ENCODE measurements at places on chromosomes 2 and 18. TPM values are rescaled to one million over a fixed set of nuclear protein-coding genes. Genes with fewer than 3 reads are reported as not detected.
A peak's percentile ranks its signal among the peaks of the same experiment; 100 is the strongest.

BCL2L11 gene
- 13.9 TPM for total RNA-seq

- ATAC-seq = no peak
Observed at GRCh38 chr2:26711457-26712161, 19.1 kb downstream of the KCNK3 start.

- ATAC-seq = no peak
Observed at GRCh38 chr2:164644036-164644700, 22.9 kb upstream of the GRB14 start.

DNA sequence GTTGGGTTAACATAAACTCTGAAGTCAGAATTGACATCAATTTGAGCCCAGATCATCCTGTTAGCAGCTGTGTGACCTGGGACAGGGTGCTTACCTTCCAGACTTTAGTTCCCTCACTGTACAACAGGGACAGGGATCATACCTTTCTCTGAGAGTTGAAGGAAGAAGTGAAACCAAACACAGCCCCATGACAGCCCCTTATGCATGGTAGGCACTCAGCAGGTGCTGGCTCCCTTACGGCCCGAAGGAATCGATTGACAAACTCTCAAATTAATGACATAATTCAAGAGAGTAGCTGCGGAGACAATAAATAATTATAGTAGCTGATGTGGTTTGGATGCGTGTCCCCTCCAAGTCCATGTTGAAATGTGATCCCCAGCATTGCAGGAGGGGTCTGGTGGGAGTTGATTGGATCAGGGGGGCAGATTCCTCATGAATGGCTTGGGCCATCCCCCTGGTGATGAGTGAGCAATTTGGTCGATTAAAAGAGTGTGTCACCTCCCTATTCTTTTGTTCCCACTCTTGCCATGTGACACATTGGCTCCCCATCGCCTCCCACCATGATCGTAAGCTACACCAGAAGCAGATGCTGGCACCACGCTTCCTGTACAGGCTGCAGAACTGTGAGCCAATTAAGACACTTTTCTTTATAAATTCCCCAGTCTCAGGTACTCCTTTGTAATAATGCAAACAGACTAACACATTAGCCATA, 72.4 kb downstream of the ODC1 start:
- ATAC-seq = peak; percentile 71

GLB1L gene
- 6.0 TPM for total RNA-seq

DNA sequence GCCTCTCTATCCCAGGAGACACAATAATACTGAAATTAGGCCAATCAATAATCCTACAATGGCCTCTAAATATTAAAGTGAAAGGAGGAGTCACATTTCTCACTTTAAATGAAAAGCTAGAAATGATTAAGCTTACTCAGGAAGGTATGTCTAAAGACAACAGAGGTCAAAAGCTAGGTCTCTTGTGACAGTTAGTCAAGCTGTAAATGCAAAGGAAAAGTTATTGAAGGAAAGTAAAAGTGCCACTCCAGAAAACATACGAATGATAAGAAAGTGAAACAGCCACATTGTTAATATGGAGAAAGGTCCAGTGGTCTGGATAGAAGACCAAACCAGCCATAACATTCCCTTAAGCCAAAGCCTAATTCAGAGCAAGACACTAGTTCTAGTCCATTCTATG, 9.5 kb downstream of the SESTD1 start:
- ATAC-seq = no peak

DNA sequence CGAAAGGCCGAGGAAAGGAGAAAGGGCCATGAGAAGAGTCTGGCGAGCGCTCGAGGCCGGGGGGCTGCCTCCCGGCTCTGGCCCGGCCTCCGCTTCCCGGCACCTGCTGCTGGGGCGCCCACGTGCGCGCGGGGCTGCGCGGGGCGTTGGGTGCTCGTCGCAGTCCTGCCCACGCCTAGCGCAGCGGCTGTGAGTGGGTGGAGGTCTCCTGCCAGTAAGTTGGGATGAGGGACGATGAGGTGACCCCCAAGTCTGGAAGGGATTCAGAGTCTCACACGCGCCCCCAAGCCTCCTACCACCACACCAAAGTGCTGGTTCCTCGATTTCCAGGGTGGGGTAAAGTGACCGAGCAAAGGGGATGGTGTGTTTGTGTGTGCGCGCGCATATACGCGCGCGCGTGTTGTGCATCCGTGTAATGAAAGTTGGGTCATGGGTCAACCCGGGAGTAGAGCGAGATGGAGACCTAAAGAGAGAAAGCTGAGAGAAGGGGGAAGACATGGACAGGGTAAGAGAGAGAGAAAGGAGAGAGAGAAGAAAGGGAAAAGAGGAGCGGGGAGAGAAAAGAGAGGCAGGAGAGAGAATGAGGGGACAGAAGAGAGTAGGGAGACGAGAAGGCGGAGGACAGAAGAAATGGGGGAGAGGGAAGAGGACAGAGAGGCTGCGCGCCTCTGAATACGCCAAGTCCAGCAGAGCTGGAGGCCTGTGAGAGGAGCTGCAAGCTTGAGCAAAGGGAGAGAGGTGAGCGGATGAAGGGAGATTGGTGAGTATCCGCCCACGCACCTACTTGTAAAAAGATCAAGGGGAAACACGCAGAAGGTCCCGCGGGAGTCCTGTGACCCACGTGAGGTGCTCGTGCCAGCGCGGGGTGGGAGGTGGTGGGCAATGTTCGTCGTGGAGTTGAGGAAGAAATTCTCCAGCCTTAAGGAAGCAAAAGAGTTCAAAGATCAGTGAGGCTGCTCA, 1.7 kb upstream of the NETO1 start:
- ATAC-seq = peak; percentile 15

DNA sequence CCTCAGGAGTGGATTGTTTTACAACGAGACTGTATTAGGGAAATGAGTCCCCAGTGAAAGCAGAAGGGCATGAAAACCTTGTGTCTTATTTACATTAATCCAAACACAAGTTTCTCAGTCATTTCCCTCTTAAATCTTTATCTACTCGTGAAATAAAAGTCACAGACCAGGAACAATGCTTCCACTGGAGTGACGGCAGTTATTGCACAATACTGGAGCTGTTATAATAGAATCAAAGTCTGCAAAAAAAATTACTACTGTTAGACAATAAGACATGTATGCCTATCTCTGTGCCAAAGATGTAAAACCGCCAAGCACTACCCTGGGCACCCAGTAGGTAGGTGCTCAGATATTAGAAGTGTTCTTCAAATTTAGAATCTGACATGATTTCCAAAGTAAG, 375.5 kb downstream of the ZNF521 start:
- ATAC-seq = no peak

DNA sequence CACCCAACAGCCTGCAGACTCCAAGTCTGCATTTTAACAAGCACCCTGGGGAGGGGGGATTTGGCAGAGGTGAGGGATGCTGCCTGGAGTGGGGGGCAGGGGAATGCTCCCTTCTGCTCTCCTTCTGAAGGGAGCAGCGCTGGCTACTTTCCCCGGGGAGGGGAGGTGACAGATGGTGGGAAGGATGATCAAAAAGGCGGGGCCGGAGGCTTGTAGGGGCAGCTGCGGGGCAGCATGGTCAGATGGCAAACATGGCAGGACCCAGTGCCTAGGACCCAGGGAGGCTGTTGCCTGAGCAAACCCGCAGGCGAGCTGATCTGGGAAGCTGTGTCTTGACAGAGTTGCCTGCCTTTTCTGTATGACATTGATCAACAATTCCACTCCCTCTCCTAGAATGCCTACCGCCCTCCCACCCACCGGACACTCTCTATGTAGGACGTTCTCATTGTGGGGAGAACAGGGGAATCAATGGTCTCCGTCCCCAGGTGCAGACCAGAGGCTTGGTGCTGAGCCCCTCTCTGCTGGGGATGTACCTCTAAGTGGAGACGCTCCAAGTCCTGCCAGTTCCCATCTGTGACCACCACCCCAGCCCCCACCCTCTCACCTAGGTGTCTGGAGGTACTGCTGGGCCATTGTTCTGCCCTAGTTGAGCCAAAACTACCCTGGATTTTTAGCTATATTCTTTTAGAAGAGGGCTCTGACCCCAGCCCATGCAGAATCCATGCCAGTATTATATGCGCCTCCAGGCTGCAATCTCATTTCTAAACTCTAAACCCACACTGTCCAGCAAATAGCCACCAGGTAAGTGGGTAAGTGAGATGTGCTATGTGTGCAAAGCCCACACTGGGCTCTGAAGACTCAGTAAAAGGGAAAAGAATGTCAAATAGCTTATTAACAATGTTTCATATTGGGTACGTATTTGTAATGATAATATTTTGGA, 89.7 kb upstream of the SEC11C start:
- peak; percentile 91 for ATAC-seq

DNA sequence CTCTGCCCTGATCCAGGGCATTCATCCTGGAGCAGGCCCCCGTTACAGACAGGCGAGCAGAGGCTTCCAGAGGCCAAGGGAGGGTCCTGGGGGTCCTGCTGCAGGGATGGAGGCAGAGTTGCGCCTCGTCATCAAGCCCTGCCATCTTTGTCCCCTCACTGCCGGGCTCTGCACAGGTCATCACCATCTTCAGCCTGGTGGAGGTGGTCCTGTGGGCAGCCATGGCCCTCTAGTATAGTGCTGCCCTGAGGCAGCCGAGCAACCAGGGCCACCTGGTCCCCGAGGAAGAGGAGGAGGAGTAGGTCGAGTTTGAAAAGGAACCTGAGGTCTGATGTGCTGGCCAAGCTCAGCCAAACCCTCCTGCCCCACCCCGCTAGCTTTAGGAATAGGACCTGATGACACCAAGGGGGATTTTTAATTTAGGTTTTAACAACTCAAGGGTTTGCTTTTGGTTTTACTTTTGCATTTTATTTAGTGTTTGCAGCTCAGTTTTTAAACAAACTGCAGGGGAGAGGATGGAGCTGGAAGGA, 8.8 kb upstream of the ALPI start:
- no peak for ATAC-seq

- no peak for ATAC-seq
Observed at GRCh38 chr2:96604104-96604503, 34.0 kb downstream of the KANSL3 start.

GRCh38 chr2:70516596-70516995, 37.0 kb downstream of the TGFA start:
- ATAC-seq = no peak

GRCh38 chr18:57581301-57581934, 5.1 kb downstream of the FECH start:
- ATAC-seq = no peak

- ATAC-seq = no peak
Observed at GRCh38 chr2:9641641-9642040, 10.8 kb upstream of the YWHAQ start.

PID1 gene
- total RNA-seq = 19.3 TPM

- no peak for ATAC-seq
Observed at GRCh38 chr2:115946341-115946740, 1503.9 kb downstream of the DPP10 start.

DNA sequence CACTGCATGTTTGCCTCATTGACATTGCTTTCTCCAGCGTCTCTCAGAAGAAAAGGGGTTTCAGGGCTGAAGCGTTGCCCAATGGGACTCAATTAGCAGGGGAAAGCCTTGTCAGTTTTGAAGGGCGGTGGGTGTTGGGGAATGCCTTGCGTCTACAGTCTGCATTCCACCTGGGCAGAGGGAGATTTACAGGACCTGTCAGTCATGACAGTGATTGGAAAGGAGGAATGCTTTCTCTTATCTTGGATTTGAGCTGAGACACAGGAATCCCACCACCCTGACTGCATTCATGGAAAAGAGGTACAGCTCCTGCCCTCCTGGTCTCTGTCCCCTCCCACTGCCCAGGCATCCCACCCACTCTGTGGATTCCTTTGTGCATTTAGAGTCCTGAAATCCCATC, 123.9 kb downstream of the ACKR3 start:
- ATAC-seq = no peak

PDE11A gene
- 1.8 TPM for total RNA-seq

DNA sequence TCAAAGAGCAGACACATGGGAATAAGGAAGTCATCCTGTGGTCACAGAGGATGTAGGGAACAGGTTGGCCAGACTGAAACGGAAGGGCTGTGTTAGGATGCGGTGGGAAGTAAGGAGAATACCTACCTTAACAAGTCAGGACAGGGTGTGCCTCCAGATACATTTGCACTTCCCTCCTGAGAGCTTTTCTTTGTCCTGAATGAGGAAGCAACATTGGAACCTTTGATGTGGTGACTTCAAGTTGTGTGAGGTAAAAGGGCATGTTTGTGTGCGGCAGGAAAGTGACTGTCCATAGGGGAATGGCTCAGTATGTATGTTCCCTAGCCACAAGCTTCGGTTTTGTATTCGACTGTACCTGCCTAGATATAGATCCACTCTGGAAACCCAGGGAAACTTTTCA, 24.9 kb upstream of the LRRTM1 start:
- no peak for ATAC-seq

CELF4 gene
- total RNA-seq = 7.2 TPM

TMEM200C gene
- total RNA-seq = 9.5 TPM

TMEM198 gene
- total RNA-seq = 18.3 TPM

RAMP1 gene
- 3.7 TPM for total RNA-seq

SCYGR4 gene
- not detected for total RNA-seq

DQX1 gene
- 0.49 TPM for total RNA-seq

- peak; percentile 76 for ATAC-seq
Observed at GRCh38 chr2:106885971-106886915, at the start of gene ST6GAL2. TSS of gene ST6GAL2 (minus strand) at chr2:106886167. CDS start at chr2:106843977, 42,190 bp downstream.

DSG4 gene
- not detected for total RNA-seq

DNA sequence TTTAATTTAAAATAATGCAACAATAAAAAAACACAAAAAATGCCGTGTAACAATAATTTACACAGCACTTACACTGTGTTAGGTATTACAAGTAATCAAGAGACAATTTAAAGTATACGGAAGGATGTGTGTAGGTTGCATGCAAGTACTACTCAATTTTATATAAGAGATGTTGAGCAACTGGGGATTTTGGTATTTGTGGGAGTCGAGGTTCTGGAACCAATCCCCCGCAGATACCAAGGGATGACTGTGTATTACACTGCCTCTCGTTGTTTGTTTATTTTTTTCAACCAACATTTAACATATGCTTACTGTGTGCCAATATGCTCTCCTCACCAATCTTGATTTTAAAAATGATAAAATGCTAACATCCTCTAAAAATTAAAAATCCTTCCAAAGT, 24.8 kb downstream of the MAP3K2 start:
- ATAC-seq = no peak

GRCh38 chr2:217307023-217307422, 447.2 kb upstream of the TNP1 start:
- no peak for ATAC-seq

- ATAC-seq = no peak
Observed at GRCh38 chr2:236105955-236106607, 62.1 kb downstream of the GBX2 start.

DNA sequence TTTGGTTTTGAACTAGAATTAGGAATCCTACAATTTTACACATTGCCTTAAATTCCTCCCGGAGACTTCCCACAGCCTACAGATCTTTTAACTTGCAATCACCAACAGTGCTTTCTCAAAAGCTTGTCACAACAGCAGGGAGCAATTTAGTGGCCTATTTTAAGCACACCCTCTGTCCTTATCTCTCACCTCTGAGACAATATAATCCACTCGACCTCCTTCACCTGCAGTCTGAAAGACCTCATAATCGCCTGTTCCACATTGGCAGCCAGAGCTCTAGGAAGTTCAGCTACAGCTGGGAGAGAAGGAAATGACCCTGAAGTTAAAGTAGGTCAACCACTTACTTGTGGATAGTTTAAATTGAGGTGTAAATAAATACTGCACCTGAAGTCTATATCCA, 249.7 kb upstream of the DLGAP1 start:
- no peak for ATAC-seq

MYL12A gene
- 268 TPM for total RNA-seq

GRCh38 chr2:97812931-97813330, 99.6 kb downstream of the ZAP70 start:
- ATAC-seq = no peak

- peak; percentile 31 for ATAC-seq
Observed at GRCh38 chr2:172098650-172099471, 3.8 kb downstream of the DLX2 start.

GRCh38 chr2:156896294-156896693, 361.2 kb upstream of the GALNT5 start:
- no peak for ATAC-seq
